ENCODE measurements at places on chromosomes 1 and 21. TPM values are rescaled to one million over a fixed set of nuclear protein-coding genes. Genes with fewer than 3 reads are reported as not detected.

- no peaks in the 10 kb centered on the region for H3K27me3 ChIP-seq
- DNase-seq, result no peak
- no peak overlapping the region for H3K4me3 ChIP-seq
- H3K27ac ChIP-seq, result no peak overlapping the region
These were observed 13.0 kb upstream of the MIIP start for GRCh38 chr1:12006167-12006921.

- H3K27me3 ChIP-seq, result no peaks in the 10 kb centered on the region
- no peak for DNase-seq
- no peak overlapping the region for H3K27ac ChIP-seq
- H3K36me3 ChIP-seq, result peaks cover 28% of the 10 kb centered on the region
These were observed 9.7 kb downstream of the SFT2D2 start for GRCh38 chr1:168235548-168235885.

DNA sequence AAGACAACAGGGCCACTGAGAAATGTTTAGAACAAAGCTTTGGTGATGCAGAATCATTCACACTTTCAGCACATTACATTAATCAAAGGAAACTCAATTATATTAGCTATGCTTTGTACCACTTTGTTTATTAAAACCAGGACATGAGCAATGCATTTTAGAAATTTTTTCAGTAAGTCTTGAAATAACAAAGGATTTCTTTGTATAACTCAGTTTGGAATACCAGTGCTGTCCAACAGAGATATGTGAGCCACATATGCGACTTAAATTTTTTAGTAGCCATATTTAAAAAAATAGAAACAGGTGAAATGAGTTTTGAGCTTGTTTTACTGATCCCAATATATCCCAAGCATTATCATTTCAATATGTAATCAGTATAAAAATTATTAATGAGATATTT lies 18.8 kb upstream of the F3 start:
- DNase-seq, result no peak
- H3K27me3 ChIP-seq, result no peaks in the 10 kb centered on the region
- H3K4me1 ChIP-seq, result no peaks in the 10 kb centered on the region
- H3K4me3 ChIP-seq, result no peak overlapping the region
- H3K36me3 ChIP-seq, result no peaks in the 10 kb centered on the region
- no peak overlapping the region for H3K27ac ChIP-seq

DCAF6 gene
- total RNA-seq, result 39.4 TPM

- H3K4me3 ChIP-seq, result no peak overlapping the region
- H3K27me3 ChIP-seq, result no peaks in the 10 kb centered on the region
- DNase-seq, result no peak
- H3K4me1 ChIP-seq, result peaks cover 10% of the 10 kb centered on the region
These were observed 13.8 kb downstream of the PLA2G4A start for GRCh38 chr1:186842547-186842946.

DNA sequence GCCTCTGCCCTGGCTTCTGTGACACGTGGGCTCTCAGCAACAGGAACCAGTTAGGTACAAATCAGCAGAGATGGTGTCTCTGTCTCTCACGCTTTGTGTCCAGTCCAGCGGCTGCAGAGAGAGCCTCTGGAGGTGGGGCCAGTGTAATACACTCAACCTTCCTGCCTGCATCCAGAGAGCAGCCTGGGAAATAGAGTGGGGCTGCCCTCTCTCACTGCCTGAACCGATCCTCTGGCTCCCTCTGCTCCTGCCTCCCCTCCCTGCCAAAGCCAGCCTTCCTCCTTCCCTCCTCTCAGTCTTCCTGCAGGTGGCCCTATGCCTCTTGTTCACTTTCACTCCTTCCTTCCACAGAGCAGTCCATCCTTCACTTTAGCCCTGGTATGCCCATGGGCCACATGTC lies at the start of gene ZNF648:
ZNF648 (minus strand) TSS at position 119 of the 400 bp plus-strand sequence. CDS start 3,702 bp downstream, outside the sequence.
- H3K4me3 ChIP-seq, result no peak within 1 kb of the TSS
- no peaks in the 10 kb centered on the region for H3K4me1 ChIP-seq
- no peak within 1 kb of the TSS for H3K27ac ChIP-seq
- H3K27me3 ChIP-seq, result no peaks in the 10 kb centered on the region

GRCh38 chr21:44872323-44872648 lies 1.2 kb downstream of the PTTG1IP start:
- peak overlapping the region; percentile 91 for H3K4me3 ChIP-seq
- peak overlapping the region; percentile 97 for H3K27ac ChIP-seq
- peaks cover 65% of the 10 kb centered on the region for H3K4me1 ChIP-seq
- no peaks in the 10 kb centered on the region for H3K27me3 ChIP-seq
- no peak for DNase-seq

CTSK gene
- total RNA-seq, result 6.7 TPM
